NK-92 treated with Interleukin-12 subunit alpha and Interleukin-12 subunit beta, amount 100 ng/mL, for 24 hours (cell line): ENCODE measurements at places on chromosomes 7 and 10.
A peak's percentile ranks its signal among the peaks of the same experiment; 100 is the strongest.

DNA sequence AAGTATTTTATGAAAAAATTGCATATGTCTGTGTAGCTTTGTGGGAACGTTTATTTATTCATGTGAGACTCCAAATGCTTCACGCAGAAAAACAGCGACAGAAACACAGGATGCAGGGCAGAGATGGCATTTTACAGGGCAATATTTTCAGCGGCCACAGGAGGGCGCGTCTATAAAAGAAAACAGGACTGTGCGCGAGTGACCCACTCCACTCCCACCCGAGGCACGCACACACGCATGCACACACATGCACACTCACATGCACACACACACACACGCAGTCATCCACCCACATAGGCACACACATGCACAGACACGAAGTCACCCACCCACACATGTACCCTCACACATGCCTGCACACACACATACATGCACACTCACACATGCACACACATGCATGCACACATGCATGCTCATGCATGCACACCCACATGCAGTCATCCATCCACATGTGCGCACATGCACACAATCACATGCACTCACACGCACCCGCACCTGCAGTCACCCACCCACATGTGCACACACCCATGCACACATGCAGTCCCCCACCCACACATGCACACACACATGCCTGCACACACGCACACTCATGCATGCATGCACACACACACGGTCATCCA lies 96.3 kb downstream of the DNAJB6 start:
- no peak for DNase-seq

DNA sequence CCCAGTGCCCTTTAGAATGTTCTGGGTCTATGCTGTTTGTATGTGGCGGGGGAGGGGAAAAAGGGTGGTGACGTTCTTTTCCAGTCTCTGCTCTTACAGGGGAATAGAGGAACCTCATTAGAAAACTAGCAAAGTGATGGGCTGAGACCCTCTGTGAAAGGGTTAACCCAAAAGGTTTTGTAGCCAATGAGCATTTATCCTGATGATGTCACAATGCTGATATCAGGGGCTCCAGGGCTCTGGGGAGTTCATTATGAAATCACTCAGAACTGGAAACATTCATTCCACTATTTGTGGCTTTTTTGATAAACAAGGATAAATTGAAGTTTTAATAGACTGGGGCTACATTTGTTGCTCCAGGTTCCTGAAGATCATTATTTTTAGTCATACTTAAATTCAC lies 71.7 kb downstream of the ARID5B start:
- DNase-seq: no peak

GRCh38 chr7:75772081-75773077 lies at the start of gene CCL26:
CCL26 (minus strand) TSS chr7:75772211; CDS start chr7:75772176, 35 bp downstream.
- no peak for DNase-seq

DNA sequence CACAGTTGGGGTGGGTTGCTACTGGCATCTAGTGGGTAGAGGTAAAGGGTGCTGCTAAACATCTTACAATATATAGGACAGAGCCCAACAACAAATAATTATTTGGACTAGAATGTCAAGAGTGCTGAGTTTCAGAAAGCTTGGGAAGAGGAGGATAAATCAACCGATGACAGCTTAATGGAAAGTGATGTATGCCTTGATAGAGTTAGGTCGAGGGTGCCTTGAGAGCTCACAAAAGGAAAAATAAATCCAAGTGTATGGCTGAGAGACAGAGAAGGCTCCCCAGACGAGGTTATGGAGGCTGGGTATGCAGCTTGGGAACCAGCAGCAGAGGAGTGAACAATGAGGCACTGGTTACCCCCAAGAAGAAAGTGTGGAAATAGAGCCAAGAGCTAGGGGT lies 211.1 kb downstream of the HDAC9 start:
- DNase-seq: no peak

- DNase-seq: no peak
Observed at GRCh38 chr7:103717574-103717973, 271.6 kb upstream of the SLC26A5 start.

GRCh38 chr10:110841767-110842267 lies 29.9 kb upstream of the PDCD4 start:
- DNase-seq: no peak

DNA sequence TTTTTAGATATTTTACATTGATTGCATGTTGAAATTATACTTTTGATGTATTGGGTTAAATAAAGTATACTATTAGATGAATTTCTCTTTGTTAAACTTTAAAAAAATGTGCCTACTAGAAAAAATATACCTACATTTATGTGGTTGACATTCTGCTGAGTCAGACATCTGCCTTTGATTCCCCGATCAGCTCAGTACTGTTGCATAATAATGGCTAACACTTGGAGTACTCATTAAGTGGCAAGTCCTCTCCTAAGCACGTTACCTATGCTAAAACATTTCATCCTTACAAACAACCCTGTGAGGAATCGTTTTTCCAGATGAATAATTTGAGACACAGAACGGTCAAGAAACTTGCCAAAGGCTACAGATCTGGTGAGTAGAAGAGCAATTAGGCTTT lies 14.0 kb upstream of the SEM1 start:
- DNase-seq: no peak

- DNase-seq: no peak
Observed at GRCh38 chr10:127027786-127028185, 122.6 kb downstream of the DOCK1 start.

DNA sequence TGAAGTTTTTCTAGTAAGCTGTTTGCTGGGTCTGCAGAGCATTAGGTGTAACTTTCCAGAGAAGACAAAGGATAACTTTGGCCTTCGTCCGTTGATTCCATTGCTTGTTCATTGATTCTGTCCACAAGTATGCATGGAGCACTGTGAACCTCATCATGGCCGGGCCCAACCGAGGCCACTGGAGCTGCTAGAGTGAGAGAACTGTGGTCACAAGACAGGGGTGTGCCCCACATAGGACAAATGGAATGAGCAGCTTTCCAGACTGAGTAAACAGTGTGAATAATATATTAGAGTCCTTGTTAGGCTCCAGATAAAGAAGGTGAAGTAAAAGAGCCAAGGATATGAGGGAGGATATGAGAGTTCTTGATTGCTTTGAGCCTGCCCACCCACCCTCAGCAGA lies 24.9 kb downstream of the MBL2 start:
- no peak for DNase-seq

DNA sequence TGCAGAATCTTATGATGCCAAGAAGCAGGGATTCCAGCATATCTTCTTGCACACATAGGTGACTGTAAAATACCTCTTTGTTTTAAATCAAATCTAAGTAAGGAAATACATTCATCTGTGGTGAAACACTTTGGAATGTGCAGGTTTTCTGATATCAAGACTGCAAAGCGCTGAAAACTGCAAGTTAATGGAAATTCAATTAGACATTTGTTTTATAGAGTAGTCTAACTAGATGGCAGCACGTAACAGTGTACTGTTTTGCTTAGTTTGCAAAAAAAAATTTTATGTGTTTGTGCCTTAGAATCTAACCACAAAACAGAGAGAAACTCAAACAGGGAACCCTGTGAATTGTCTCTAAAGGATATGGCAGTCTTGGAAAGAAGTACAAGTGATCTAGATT lies 259.2 kb downstream of the HDAC9 start:
- no peak for DNase-seq

- DNase-seq: no peak
Observed at GRCh38 chr7:70392256-70392876, 739.6 kb upstream of the GALNT17 start.

GRCh38 chr7:81672872-81673271 lies 97.0 kb downstream of the HGF start:
- DNase-seq: no peak

DNA sequence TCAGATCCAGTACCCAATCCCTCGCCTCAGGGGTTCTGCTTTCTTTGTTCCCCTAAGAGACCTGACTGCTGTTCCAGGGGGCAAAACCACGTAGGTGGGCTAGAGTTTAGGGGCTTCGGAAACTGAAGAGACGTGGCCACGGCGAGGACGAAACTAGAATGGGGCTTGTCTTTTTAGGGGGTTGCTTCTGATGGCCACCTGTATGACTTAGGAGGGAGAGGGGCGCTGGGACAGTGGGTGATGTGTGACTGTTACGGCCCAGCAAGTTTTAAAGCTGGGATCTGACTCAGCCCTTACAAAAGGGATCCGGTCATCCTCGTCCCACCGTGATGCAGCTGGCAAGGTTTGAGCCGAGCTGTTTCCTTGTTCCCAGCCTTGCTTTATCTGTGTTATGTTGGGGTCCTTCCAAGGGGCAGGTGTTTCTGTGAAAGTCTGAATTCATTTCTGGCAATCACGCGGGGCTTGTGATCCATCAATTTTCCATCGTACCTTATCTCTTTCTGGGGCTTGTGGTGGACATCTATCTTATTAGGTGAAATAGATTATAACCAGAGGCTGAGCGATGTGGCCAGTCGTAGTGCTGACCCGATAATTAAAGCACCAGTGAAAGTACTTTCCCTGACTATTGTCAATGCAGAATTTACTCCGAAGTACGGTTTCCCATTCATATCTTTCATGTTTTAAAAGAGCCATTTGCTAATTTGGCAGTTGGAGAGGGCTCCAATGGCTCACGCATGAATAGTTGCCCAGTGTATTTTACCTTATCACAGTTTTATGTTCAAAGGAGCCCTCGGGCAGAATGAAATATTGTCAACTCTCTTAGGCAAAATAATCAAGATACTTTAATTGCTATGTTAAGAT lies 830 bp downstream of the MET start:
- no peak for DNase-seq

- DNase-seq: no peak
Observed at GRCh38 chr10:117997673-117998072, 49.1 kb downstream of the RAB11FIP2 start.

GRCh38 chr10:83680470-83680891 lies 458.8 kb upstream of the GHITM start:
- DNase-seq: peak; percentile 56

GRCh38 chr7:67760971-67761370 lies 764.3 kb downstream of the TYW1 start:
- DNase-seq: no peak

DNA sequence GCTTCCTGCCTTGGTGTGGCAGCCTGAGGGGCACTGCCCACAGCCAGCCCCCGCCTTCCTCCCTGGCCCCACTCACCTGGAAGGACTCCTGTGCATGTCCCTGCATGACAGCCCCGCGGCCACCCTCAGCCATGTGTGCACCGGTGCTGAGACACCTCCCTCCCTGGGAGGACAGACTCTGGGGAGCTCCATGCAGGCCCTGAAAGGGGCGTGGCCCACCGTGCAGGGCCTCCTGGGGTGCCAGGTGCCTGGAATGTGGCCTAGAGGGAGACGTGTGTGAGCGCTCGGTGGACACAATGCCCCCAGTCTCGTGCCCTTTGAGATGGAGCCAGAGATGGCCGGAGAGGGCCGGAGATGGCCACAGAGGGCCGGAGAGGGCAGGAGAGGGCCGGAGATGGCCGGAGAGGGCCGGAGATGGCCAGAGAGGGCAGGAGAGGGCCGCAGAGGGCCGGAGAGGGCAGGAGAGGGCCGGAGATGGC lies 59.1 kb upstream of the PPP2R2D start:
- no peak for DNase-seq

GRCh38 chr10:91378061-91378460 lies 32.1 kb upstream of the HECTD2 start:
- no peak for DNase-seq

- no peak for DNase-seq
Observed at GRCh38 chr10:93346694-93347093, 135.4 kb downstream of the MYOF start.

GRCh38 chr7:22894546-22894945 lies 71.9 kb upstream of the TOMM7 start:
- DNase-seq: no peak

GRCh38 chr7:40640566-40640965 lies 505.8 kb downstream of the SUGCT start:
- DNase-seq: no peak

- DNase-seq: no peak
Observed at GRCh38 chr7:102473271-102473991, 5.3 kb downstream of the POLR2J start.

DNA sequence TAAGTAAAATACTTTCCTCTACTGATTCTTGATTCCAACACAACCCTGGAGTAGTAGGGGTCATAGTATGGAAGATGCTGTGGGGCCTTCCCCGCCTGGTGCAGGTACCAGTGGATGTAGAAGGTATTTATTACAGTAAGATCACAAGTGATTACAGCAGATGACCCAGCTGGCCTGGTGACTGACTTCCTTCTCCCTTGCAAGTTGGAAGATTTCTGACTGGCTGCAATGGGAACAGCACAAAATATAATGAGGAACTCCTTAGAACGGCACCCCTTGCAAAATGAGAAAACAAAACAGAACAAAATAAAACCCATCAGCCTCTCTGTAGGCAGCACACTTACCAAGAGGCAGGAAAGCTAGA lies 61.7 kb upstream of the TARP start:
- no peak for DNase-seq

DNA sequence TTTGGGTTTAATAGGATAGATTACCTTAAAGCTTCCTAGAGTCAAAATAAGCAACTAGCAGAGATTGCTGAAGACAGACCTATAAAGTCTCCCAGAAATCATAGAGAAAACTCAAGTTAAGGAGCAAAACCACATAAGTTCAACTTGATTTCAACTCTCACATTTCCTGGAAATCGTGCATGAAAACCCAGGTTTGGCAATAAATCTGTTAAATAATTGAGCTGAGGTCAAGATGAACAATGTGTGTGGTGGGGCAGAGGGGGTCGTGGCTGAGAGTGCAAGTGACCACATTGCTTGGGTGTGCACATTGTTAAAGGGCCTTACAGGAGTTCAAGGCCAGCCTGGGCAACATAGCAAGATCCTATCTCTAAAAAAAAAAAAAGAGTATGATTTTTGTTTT lies 636.5 kb downstream of the GALNT17 start:
- DNase-seq: no peak

- no peak for DNase-seq
Observed at GRCh38 chr10:102185811-102186527, 33.8 kb downstream of the NOLC1 start.

- DNase-seq: no peak
Observed at GRCh38 chr7:46776790-46777189, 805.1 kb downstream of the TNS3 start.

- DNase-seq: no peak
Observed at GRCh38 chr7:1857487-1858421, 187.7 kb downstream of the ELFN1 start.

GRCh38 chr10:23656735-23657134 lies 217.9 kb downstream of the OTUD1 start:
- DNase-seq: no peak

DNA sequence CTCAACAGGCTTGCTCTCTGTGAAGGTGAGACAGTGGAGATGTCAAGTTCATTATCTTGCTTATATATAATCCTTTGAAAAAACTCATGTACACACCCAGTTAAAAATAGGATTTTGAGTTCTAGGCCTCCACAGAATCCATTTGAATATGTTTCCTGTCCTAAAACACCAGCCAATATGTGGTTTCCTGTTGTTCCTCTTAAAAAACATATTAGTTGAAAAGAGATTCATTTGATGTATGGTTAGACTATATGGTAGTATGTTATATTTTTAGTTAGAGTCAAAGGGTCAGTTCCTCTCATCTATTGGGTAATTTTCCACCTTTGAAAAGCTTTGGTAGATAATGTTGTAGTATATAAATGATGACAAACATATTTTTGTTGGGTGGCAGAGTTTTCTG lies 16.0 kb downstream of the PPP1R9A start:
- no peak for DNase-seq

GRCh38 chr10:114284346-114285071 lies 45.5 kb downstream of the VWA2 start:
- no peak for DNase-seq

GRCh38 chr10:24935504-24936292 lies 16.7 kb downstream of the PRTFDC1 start:
- no peak for DNase-seq
